ENCODE measurements at places on chromosomes 7 and 10.
A peak's percentile ranks its signal among the peaks of the same experiment; 100 is the strongest.

DNA sequence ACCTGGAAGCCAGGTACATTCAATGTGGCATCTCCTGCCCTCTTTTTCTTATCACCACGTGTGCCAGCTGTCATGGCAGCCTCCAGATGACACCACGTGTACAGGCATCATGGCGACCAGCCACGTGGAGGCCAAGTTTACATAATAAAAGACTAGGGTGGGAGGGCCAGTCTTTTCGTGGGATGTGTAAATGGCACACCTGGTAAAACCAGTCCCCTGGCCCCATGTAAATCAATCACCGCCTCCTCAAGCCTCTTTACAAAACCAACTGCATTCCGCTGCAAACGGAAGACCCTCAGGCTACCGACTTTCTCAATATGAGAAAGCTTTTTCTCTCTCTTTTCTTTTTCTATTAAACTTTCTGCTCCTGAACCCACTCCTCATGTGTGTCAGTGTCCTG, 65.1 kb upstream of the PHF14 start:
- DNase-seq = no peak

GRCh38 chr10:73407495-73407894, 6.4 kb downstream of the ANXA7 start:
- DNase-seq = no peak

DNA sequence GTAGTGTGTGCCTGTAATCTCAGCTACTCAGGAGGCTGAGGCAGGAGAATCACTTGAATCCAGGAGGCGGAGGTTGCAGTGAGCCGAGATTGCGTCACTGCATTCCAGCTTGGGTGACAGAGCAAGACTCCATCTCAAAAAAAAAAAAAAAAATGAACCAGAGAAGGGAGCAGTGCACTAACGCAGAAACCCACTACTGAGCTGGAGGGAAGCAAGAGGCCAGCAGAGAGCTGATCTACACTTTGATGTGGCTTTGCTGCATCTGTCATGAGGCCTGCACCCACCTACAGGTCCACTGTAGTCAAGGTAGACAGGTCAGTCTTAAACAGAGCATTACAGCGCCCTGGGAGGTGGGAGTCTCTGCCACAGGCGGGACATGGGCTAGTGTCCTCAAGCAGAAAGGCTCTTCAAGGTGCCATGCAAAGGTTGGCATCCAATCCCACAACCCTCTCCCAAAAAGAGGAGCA, 30.0 kb downstream of the MAT1A start:
- no peak for DNase-seq

- DNase-seq = no peak
These were observed 388 bp downstream of the ECD start for GRCh38 chr10:73167458-73167782.

- peak; percentile 92 for DNase-seq
These were observed 13.1 kb upstream of the TRDMT1 start for GRCh38 chr10:17214526-17214925.

GRCh38 chr7:85191383-85191782, 4.5 kb upstream of the SEMA3D start:
- DNase-seq = peak; percentile 31

DNA sequence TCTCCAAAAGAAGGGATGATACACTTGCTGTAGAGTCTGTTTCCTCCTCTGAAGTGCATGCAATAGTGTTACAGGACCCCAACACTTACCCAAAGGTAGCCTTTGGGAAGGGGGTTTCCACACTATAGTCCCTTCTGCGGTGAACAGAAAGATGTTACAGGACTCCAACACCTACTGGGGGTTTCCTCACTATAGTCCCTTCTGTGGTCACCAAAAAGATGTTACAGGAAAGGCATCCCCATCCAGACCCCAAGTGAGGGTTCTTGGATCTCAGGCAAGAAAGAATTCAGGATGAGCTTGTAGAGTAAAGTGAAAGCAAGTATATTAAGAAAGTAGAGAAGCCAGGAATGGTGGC, 69.2 kb upstream of the PIK3CG start:
- no peak for DNase-seq

GRCh38 chr10:3763852-3764625, 21.0 kb downstream of the KLF6 start:
- DNase-seq = peak; percentile 66

- DNase-seq = peak; percentile 3
These were observed 180.6 kb upstream of the CHRM2 start for GRCh38 chr7:136687693-136688322.

Data from fibroblast of skin of right quadriceps (primary cell).